ENCODE measurements at places on chromosomes 13 and 19.

DNA sequence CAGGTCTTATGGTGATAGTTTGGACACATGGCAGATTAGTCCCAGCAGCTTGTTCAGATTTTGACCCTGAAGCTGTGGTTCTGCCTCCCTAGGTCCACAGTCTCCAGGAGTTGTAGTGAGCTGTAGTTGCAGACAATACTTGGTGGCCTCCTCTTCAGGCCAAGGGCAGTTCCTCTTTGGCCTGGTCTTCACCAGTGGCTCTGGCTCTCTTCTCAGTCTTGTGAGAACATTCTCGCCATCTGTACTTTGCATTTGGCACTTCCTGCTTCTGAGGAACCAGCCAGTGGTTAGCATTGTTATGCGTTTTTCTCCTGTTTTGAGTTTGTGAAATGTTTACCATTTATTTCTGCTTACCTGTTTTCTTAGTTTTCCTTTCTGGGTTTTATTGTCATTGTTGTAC is 40.7 kb downstream of the PCCA start:
- no peak for DNase-seq

GRCh38 chr19:55625004-55625326 is 599 bp upstream of the ZNF784 start:
- DNase-seq = no peak

DNA sequence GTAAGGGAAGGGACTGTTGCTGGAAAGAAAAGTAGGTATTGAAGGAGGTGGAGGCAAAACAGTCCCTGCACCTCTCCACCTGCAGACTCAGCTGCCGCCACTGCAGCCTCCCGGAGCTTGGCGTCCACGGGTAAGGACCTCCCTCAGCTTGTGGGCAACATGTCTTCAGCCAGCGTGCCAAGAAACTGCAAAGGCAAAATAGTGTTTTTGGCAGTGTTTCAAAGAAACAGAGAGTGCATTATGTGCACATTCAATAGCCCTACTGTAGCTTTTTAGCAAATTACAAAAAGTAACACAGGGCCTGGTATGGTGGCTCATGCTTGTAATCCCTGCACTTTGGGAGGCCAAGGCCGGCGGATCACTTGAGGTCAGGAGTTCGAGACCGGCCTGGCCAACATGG is 57.4 kb downstream of the ATP11A start:
- no peak for DNase-seq

DNA sequence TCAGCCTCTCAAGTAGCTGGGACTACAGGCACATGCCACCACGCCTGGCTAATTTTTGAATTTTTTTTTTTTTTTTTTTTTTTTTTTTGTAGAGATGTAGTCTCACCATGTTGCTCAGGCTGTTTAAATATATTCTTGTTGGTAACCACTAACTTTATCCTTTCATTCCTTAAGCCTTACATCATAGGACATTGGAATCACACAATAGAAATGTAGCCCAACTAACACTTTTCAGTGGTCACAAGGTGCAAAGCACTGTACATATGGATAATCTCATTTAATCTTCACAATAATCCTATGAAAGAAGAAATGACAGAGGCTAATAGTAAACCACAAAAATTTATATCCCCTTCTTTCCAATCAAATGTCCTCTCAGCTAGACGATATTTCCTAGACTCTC is 417.8 kb upstream of the DACH1 start:
- DNase-seq = no peak

DNA sequence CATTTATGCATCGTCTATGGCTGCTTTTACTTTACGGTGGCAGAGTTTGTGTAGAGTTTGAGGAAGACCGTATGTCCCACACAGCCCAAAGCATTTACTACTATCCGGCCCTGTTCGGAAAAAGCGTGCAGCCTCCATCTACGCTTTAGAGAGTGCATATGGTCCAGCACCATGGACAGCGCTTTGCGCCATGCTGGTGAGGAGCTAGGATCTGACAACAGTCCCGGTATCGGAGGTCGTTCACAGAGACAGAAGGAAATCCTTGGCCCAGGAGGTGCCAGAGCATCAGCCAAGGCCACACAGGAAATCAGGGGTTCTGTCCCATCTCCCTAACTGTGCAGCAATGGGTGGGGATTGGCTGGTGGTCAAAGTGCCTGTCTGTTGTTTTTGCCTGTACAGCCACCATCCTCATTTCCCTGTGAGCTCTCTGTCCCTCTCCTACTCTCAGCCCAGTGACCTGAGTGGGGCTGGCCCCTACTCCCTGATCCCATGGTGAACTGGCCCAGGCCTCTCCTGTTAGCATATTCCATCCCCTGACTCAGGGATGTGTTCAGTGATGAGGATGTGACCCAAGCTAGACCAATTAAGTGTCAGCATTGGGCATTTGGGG is 16.2 kb upstream of the PRODH2 start:
- peak; percentile 12 for DNase-seq

DNA sequence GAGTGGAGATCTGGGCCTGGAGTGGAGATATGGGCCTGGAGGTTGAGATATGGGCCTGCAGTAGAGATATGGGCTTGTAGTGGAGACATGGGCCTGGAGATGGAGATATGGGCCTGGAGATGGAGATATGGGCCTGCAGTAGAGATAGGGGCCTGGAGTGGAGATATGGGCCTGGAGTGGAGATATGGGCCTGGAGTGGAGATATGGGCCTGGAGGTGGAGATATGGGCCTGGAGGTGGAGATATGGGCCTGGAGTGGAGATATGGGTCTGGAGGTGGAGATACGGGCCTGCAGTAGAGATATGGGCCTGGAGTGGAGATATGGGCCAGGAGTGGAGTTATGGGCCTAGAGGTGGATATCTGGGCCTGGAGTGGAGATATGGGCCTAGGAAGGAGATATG is 402 bp downstream of the KIR2DL3 start:
- DNase-seq = no peak

GRCh38 chr19:50717891-50718254 is 1.7 kb downstream of the SHANK1 start:
- DNase-seq = no peak

DNA sequence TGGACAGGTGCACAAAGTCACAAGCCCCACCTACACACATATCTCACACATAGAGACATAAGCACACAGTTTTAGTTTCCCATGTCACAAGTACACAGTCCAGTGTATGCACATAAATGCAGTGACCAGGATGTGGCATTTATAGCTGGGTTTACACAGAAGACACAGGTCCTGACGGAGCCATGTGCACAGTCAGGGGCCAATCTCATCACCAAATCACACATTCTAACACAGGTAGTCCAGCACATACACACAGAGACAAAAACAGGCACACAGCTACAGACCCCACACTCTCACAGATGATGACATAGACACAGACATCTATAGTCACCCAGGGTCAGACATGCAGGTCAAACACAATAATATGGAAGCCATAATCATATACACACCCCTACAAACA is 2.1 kb downstream of the NUMBL start:
- DNase-seq = no peak

GRCh38 chr19:12913011-12913561 is 6.0 kb downstream of the SYCE2 start:
- DNase-seq = no peak

DNA sequence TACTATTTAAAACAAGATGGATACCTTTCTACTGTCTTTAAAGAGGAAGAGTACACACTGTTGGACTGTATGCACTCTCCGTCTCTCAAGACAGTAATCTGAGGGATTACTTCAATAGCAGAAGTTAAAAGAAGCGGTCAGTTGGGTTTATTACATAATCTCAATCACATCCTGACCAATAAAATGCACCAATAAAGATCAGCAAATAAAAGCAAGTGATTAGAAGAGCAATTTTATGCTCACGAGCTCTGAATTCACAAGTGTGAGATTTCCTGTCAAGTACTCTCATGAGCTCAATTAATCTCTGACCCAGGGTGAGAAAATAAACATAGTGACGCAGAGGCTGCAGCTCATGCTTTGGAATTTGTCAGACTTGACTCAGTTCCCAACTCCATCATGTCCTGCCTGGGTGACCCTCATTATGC is 12.2 kb downstream of the ABCC4 start:
- DNase-seq = no peak

DNA sequence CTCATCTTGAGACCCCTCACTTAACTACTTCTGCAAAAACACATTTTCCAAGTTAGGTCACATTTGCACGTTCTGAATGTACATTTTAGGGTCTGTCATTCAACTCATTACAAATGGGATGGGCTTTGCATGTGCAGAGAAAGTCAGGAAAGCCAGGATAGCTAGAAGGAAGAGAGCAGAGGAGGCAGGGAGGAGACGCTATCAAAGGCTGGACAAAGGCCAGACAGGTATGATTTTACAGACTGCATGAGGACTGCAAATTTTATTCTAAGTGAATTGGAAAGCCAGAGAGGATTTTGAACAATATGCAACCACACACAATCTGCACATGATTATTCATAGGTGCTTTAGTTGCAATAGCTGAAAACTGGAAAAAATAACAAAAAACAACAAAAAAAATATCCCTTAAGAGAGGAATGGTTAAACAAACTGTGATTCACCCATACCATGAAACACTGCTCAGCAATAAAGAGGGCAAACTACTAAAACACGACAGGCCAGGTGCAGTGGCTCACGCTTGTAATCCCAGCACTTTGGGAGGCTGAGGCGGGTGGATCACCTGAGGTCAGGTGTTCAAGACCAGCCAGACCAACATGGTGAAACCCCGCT is 21.1 kb downstream of the SYDE1 start:
- no peak for DNase-seq

- no peak for DNase-seq
These were observed 212.5 kb downstream of the POSTN start for GRCh38 chr13:37385956-37386670.

- no peak for DNase-seq
These were observed 3.8 kb upstream of the RAB20 start for GRCh38 chr13:110565296-110565695.

Data from activated T-helper 1 cell treated with Interleukin-2 at 50 U/mL for 16 hours (primary cell).